ENCODE measurements at places on chromosomes 1 and 21.

- no peak for DNase-seq
These were observed 3.9 kb downstream of the S100A8 start for GRCh38 chr1:153387001-153387400.

- no peak for DNase-seq
These were observed 97.8 kb upstream of the ADGRL2 start for GRCh38 chr1:81702903-81703302.

- DNase-seq, result no peak
These were observed 850 bp downstream of the SESN2 start for GRCh38 chr1:28259934-28260802.

DNA sequence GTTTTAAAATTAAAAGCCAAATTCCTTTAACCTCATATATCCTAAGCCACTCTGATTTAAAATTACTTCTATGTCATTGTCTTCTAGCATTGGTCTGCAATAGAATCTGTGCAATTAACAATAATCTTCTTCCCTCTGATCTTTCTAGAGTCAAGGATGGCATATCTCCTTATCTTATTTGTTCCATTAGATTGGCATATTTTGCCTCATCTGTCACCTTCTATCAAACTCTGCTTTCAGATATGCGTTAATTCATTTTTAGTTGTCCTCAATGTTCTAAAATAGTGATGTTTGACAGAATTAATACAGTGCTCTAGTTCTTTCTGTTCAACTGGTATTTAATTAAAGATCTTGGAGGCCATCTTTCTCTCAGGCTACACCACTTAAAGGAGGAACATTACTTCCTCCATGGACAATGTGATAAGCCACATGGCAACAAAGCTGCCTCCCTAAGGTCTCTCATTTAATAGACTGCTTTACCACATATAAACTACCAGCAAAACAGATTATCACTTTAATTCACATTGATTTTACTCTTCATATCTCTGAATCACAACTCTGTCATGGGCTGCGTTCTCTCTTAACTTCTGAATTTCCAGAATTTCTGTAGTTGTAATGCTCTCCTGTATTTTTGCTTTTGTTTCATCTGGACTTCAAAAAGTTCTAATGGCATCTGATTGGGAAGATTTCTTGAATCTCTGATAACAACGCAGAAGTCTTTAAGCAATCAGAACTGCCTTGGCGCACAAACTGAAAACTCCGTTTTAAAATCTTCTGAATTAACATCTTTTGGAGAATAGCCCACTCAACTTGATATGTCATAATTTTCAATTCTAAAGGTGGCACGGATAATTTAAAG lies 2.8 kb downstream of the NRIP1 start:
- DNase-seq, result no peak

GRCh38 chr1:3353876-3354275 lies 100.6 kb upstream of the ARHGEF16 start:
- DNase-seq, result no peak

- no peak for DNase-seq
These were observed 24.8 kb upstream of the RGS18 start for GRCh38 chr1:192133350-192133926.

GRCh38 chr1:46131712-46132528 lies 509 bp downstream of the PIK3R3 start:
- DNase-seq, result peak; percentile 7

GRCh38 chr1:232880354-232880753 lies 70.1 kb upstream of the NTPCR start:
- no peak for DNase-seq

DNA sequence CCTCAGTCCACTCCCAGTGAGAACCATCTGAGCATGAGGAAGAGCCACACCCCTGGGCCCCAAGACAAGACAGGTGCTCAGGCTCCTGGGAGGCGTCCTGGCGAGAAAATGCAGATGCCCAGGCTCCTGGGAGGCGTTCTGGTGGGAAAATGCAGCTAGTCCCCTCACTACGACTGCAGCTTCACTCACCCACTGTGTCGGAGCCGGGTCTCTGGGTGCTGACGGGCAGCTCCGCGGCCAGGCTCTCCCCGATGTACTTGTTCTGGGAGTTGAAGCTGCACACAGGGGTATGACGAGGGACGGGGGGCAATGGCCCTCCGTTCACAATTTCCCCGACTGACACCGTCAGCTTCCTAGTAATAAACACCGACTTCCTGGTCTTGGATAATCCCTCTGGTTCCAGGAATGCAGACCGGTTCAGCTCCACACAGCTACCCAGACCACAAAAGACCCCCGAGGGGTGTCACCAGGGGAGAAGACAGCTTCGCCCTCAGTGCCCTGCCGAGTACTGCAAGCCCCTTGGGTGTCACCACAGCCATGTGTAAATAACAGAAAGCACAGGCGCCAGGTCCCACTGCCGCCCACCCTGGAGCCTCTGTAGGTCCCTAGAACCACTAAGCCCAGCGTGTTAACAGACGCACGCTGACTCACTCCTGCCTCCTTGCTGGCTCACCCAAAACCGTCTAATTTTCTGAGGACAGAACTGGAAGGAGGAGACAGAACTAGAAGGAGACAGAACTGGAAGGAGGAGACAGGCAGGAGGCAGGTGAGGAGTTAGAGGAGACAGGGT lies 19.5 kb downstream of the MCM3AP start:
- DNase-seq, result no peak

GRCh38 chr1:41758500-41758899 lies 160.2 kb downstream of the HIVEP3 start:
- no peak for DNase-seq

DNA sequence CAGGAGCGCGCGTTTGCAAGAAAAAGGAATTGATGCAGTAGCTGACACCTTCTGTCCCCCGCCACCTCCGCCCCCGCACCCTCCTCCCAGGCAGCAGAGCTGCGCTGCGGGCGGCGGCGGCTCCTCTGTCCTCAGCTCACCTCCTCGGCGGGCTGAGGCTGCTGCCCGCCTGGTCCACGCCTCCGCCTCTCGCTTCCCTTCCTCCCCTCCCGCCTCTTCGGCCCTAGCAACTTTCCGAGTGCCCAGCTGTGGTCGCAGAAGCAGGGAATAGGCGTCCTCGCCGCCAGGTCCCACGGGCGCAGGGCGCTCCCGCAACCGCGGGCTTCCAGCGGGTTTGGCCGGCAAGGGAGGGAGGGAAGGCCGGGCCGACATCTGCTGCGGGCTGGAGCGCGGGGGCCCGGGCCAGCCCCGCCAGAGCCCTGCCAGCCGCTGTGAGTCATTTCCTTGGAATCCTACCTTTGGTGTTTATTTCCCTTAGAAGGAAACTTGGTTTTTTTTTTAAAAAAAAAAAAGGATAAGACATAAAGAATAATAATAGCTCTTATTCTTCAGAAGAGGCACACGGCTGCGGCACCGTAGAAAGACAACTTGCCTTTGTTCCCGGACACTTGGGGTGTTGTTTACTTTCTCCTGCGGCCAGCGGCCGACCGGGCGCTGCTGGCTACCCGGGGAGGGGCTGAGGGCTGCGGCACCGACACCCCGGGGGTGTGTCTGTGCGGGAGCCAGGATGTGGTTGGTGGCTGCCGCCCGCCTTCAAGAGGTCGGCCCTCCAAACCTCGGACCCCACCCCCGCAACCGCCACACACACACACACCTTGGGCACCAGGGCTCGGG lies 1.1 kb downstream of the SERTAD4 start:
- DNase-seq, result no peak

DNA sequence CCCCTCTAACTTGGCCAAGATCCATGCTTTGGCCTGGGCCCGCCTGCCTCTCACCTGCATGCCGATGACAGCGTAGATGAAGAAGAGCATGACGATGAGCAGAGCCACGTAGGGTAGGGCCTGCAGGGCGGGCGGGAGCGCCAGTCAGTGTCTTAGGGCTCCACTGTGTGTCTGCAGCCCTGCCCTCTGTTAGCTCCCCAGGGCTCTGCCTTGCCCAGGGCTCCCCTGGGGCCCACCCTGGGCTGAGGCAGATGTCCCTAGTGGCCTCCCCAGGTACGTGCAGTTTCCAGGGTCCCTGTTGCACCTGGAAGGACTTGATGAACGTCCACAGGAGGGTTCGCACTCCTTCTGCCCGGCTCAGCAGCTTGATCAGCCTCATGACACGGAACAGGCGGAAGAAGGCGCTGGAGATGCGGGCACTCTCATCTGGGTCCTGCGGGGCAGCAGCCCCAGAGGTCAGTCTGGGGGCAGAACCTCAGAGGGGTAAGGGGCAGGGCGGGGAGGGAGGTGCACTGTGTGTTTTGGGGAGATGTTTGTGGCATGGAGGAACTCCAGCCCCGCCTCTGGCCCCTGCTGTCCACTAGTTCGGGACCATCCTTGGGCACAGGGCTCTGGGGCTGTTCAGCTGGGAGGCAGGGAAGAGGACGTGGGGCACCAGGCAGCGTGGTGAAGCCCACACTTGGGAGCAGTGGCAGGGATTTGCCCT lies 29.8 kb upstream of the KIF21B start:
- no peak for DNase-seq

- no peak for DNase-seq
These were observed 104.3 kb downstream of the PAPPA2 start for GRCh38 chr1:176567190-176567794.

DNA sequence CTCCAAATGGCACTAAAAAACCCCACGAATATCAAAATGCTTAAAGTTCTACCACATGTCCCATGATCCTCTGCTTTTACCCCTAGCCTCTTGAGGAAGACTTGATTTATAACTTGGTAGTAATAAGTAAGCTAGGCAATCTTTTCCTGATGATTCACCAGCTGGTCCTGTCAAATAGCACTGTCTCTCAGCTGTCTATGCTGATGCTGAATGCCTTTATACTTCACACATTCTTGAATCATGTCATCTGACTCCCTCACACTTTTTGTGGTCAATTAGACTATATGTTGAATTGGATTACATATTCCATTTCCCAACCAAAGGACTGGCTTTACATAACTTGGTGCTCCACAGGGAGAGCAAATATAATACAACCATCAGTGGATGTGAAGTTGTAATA lies 16.6 kb downstream of the C21orf91 start:
- DNase-seq, result no peak

- no peak for DNase-seq
These were observed 120.4 kb upstream of the GREM2 start for GRCh38 chr1:240732390-240732789.

- no peak for DNase-seq
These were observed 38.6 kb upstream of the GADD45A start for GRCh38 chr1:67646145-67647035.

- no peak for DNase-seq
These were observed 879 bp upstream of the PLPPR5 start for GRCh38 chr1:99005537-99005942.

GRCh38 chr1:243447844-243448243 lies 192.0 kb downstream of the SDCCAG8 start:
- no peak for DNase-seq

DNA sequence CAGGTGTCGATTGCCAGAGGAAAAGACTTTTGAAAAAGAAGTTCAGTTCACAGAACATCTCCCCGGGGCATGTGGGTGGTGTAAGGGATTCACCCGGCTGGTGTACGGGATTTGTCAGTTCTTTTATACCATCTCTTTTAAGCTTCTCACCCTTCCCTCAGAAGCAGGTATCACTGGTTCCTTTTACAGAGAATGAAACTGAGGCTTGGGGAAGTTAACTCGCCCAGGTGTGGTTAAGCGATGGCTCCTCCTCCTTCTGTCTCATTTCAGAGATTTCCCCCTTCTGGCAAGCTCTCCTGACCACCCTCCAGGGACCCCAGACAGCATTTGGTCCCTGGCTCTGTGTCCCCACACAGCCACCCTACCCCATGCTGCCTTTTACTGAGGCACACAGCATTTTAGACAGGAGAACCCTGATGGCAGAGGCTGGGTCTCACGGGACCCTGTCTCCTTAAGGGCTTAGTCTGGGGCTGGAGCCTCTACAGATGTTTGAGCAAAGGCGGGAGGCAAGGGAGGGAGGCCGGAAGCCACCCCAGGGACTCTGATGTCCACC lies 2.8 kb upstream of the ECE1 start:
- peak; percentile 47 for DNase-seq

GRCh38 chr1:72936151-72936740 lies 653.9 kb upstream of the NEGR1 start:
- no peak for DNase-seq

DNA sequence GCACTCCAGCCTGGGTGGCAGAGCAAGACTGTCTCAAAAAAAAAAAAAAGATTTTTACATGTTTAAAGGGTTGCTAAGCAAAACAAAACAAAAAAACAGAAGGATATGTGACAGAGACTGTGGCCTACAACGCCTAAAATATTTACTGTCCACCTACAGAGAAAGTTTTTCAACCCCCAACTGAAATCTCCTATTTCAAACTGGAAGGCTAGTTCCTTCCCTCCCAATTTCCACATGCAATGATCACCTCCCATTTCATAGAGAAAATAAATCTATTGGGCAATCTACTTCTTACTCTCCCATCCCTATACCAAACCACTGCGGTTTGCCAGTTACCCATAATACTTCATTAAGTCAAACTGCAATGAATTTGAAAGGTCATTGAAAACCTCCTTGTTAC lies 74.2 kb downstream of the ST3GAL3 start:
- DNase-seq, result no peak

GRCh38 chr1:225772323-225772768 lies 5.3 kb upstream of the SRP9 start:
- DNase-seq, result no peak

GRCh38 chr21:41098076-41098475 lies 69.9 kb upstream of the BACE2 start:
- no peak for DNase-seq

DNA sequence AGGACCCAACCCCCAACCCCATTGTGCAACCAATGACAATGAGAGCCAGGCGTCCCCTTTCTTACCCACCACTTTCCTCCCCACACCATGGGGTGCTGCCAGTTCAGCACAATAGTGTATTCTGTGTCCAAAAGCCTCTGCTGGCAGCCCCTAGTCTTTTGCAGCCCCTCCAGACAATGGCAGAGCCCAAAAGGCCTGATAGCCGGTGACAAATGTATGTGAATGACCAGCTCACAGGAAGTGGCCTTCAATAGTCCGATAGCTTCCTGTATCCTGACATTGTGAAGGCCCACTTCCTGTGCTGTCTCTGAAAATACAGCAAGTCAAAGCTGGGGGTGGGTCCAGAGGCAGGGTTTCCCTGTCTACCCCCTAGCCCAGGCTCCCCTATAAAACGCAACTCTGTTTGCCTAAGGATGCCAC lies 16.6 kb downstream of the SMIM12 start:
- no peak for DNase-seq

- no peak for DNase-seq
These were observed 457.0 kb downstream of the USP25 start for GRCh38 chr21:16186742-16187141.

- no peak for DNase-seq
These were observed 22.5 kb upstream of the GPR157 start for GRCh38 chr1:9151328-9151860.

DNA sequence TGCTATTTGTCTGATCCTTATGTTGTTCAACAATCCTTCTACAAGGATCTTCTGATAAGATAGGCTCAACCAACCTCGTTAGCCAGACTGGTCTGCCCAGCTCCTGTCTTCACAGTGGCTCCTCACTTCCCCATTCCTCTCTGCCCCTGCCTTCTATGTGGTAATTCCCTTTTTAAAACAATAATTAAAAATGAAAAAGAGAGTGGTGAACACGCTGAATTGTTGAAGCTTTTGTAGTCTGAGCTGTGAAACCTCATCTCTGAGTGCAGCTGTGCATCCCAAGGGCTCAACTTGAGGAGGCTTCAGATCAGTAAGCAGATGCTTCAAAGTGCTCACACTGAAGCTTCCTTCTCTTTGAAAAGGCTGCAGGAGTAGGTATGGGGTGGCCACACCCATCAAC lies 70.7 kb upstream of the JUN start:
- DNase-seq, result no peak

- no peak for DNase-seq
These were observed 1.4 kb downstream of the EVA1C start for GRCh38 chr21:32413697-32414578.
